AG09309 (cell line): ENCODE measurements at places on chromosomes 4 and X.

GRCh38 chrX:137426695-137427425 is 139.1 kb upstream of the ZIC3 start:
- DNase-seq, result no peak

DNA sequence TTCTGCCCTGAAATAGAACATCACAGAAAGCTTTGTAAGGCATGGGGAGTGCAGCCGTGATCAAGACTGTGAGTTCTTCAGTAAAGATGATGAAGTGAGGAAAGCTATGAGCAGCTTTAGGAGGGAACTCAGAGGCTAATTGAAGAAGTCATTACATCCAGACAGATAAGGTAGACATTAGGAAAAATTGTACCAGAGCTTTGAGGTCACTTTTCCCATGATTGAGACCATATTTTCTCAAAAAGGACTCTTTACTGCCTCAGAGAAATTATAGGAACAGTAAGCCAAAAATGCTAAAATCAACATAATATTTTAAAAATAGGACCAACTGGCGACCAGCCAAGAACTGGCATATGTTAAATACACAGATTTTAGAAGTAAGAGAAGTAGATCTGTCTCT is 11.2 kb downstream of the CHST7 start:
- no peak for DNase-seq

DNA sequence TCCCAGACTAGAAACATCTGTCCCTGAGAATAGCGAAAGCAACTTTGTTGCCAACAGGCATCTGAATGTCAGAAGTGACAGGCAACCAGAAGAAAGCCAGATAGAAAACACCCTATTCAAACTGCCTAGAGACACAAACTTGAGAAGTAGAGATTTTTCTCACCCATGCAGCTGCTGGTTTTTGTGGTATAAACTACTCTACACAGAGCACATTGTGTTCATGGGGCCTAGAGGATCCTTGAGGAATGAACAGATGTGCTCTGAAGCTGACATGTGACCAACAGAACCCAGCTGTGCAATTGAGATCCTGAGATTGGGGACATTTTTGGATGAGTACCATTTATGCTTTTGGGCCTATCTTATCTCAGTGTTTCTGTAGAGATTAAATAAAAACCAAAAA is 63.6 kb upstream of the NRK start:
- DNase-seq, result no peak

- no peak for DNase-seq
Observed at GRCh38 chr4:72295966-72296557, 264.3 kb downstream of the NPFFR2 start.

- DNase-seq, result no peak
Observed at GRCh38 chrX:22760513-22761057, 239.2 kb upstream of the DDX53 start.

GRCh38 chr4:20251796-20252655 is at the start of gene SLIT2:
TSS of gene SLIT2 (plus strand) at chr4:20251905. CDS start at chr4:20253816, 1,911 bp downstream.
- DNase-seq, result no peak
